COR-L47 (cell line): ENCODE measurements at places on chromosomes 4 and X.
A peak's percentile ranks its signal among the peaks of the same experiment; 100 is the strongest.

DNA sequence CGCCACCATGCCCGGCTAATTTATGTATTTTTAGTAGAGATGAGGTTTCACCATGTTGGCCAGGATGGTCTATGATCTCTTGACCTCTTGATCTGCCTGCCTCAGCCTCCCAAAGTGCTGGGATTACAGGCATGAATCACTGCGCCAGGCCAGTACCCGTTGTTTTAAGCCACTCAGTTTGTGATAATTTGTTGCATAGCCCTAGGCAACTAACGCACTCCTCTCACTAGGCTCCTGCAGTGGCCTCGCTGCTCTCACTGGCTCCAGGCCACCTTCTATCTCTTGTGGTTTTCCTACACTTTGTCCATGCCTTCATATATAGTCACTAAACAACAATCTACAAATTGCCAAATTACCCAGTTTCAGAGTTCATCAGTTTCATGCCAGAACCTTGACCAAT, 58.1 kb downstream of the DCHS2 start:
- DNase-seq: no peak

- DNase-seq: no peak
Measured at GRCh38 chrX:48475296-48475695, 703 bp upstream of the FTSJ1 start.

- peak; percentile 54 for DNase-seq
Measured at GRCh38 chr4:6200922-6201362, 593 bp upstream of the JAKMIP1 start.

- DNase-seq: no peak
Measured at GRCh38 chrX:110691446-110691845, 104.2 kb downstream of the CHRDL1 start.

DNA sequence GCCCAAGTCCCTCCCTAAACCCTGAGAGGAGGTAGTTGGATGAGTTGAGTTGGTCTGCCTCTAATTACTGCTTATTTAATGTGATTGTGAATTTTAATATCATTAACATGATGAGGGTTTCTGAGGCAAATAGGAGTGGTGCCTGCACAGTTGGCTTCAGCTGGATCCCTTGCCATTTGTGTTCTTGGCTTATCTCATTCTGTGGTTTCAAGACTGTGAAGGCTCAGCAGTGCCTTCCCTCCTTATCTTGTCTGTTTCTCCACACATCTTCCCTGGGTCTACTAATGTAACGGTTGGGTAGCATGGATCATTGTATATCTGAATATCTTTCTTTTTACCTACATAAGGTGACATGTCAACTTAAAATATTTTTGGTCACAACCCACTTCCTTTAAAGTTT, 1.6 kb upstream of the SLC10A4 start:
- DNase-seq: no peak

- no peak for DNase-seq
Measured at GRCh38 chr4:15116509-15117079, 114.3 kb downstream of the CPEB2 start.

DNA sequence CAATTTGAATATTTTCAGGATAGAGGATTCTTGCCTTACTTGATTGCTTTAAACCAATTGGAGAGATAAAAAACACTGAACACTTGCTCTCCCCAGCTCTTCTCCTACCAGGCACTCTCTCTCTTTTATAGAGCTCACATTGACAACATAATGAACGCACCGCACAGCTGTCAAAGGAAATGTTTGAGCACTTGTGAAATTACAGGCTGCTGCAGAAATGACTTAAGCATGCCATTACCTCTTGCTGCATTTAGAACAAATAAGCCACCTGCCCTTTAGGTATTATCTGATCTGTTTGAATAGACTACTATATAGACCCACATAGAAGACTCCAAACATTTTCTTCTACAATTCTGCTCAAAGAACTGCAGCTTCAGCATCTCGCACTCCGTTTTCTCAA, 227.7 kb downstream of the C4orf33 start:
- DNase-seq: peak; percentile 15

DNA sequence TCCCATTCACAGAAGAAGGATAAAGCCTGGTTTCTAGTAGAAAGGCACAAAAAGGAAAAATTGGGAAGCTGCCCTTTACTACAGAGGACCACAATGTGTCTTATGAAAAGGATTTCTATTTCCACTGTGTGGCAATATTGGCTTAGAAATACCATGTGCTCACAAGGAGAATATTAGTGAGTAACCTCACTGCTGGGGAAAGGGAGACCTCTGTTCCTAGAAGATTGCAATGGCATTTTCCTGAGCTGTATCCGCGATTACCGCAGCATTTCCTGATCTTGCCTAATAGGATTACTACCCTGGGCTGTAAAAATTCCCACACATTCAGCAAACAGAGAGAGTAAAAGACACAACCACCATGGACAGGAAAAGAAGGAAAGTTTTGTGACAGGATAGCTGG, 308.8 kb upstream of the TECRL start:
- peak; percentile 7 for DNase-seq

DNA sequence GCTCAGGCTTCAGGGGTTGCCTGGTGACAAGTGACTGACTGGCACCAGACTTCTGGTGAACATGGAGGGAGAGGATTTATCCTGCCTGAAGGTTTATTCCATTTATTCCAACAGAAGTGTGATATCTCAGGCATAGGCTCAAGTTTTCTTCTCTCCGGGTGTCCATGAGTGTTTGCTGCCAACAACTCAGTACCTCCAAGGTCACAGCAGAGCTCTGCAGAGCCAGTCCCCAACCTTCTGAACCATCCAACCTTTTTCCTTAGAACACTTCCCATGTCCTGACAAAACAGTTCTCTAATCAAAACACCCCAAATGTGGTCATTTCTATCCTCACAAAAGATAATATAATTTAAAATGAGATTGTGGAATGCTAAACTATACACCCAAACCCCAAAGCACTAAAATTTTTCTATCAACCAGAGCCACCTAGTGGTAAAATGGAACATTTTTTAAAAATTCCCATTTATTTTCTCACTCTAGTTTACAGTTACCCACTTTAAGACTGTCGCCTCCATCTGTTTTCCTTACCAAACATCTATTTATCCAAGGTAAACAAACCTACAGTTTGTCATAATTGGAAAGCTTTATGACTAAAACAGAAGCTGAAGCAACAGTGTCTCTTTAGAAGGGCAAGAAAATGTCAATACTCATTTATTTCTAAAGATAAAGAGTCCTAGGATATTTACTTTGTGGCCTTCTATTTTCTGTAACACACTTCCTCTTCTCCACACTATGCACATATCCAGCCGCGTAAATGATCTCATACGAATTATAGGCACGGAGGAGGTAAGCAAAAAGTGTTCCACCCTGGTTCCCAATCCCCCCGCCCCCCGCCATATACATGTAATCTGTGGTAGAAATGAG, 39.5 kb downstream of the TMEM154 start:
- DNase-seq: peak; percentile 21

GRCh38 chr4:6641971-6642320, 1.5 kb downstream of the MRFAP1 start:
- no peak for DNase-seq

DNA sequence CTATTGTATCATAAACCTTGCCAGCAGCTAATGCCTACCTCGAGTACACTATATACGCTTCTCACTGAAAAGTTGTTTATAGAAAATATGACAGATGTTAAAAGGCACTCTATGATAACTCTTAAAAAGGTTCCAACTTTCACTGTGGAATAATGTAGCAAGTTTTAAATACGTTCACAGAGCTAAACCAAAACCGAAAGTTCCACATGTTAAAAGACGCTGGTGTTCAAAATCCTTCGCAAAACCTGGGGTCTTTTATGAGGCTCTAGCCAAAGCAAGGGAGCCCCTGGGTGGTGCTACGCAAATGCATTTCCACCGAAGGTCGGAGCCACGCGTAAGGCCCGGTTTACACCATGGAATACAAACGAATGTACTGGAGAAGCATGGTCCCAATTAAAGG, 103.7 kb upstream of the TENM3 start:
- no peak for DNase-seq

GRCh38 chr4:38128478-38129459, 168.6 kb downstream of the PTTG2 start:
- DNase-seq: peak; percentile 62

- DNase-seq: no peak
Measured at GRCh38 chr4:75514949-75515612, 808 bp downstream of the THAP6 start.

- no peak for DNase-seq
Measured at GRCh38 chr4:163474027-163474426, 473 bp upstream of the TKTL2 start.

- DNase-seq: no peak
Measured at GRCh38 chr4:2887343-2887742, 43.7 kb downstream of the ADD1 start.

- DNase-seq: no peak
Measured at GRCh38 chrX:133307637-133308498, 89.7 kb upstream of the TFDP3 start.

DNA sequence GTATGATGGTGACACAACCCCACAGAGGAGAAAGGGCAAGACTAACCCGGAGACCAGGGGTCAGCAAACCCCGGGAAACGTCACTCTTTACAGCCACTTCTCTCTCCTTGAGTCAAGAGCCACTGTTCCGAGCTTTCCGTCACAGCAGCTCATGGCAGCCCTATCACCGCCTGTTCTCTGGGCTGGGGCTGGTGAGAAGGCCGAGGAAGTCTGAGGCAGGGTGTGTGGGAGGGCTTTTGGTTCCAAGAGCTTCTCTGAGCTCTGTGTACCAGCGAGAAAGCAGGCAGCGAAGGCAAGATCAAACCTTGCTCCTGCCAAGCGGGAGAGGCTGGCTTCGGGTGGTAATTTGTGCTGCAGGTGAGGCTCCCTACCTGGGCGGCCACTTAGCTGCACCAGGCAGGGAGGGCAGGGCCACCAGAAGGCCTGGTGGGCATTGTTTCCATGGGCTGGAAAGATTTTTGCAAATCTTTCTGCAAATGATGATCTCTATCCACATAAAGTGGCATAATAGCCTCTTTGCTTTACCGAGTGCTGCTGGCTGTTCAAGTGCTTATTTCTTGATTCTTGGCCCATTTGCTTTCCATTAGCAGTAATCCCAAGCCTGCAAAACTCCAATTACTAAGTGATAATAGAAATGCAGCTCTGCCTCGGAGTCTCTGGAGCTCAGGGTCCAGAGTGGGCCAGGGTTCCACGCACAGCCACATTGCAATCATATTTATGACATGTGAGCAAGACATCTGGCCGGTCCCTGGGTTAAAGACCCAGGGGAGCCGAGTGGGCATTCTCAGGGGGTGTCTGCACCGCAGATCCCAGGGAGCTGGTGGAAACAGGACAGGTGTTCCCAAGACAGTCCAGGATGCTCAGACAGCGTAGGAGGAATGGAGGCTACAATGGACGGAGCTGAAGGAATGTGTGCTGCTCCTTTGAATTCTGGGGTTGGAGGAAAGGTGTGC, 41.5 kb downstream of the DCTD start:
- no peak for DNase-seq

- peak; percentile 54 for DNase-seq
Measured at GRCh38 chrX:68827848-68828624, 785 bp upstream of the EFNB1 start.

- DNase-seq: peak; percentile 35
Measured at GRCh38 chr4:155371432-155372043, 5.2 kb downstream of the MAP9 start.

GRCh38 chrX:122219735-122220134, 964.3 kb upstream of the GRIA3 start:
- no peak for DNase-seq

DNA sequence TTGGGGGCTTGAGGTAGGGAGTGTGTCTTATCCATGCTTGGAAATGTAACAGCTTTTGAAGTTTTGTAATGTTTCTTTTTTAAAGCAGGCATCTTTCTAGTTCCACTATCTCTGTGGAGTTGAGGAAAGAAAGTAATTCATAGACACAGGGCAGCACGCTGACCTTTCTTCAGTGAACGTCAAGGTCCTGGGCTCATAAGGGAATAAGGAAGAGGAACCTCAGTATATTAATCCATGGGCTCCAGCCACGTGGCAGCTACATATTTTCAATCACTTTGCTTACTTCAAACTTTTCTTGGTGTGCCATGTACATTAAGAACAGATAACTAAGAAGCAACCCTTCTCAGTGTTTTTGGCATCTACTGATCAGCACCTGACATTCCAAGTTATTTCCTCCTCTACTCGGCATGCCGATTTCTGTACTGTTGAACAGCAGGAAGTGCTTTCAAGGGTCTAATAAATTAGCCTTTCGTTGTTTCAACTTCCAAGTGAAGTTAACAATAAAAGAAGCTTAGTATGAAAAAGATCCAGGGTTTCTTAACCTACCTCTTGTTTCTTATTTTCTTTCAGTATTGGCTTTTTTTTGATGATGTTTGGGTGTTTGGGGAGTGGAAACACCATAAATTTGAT, 88.2 kb downstream of the SORBS2 start:
- no peak for DNase-seq
